Heart left ventricle (tissue), 16 donors: ENCODE measurements at places on chromosomes 7 and 10. TPM values are rescaled to one million over a fixed set of nuclear protein-coding genes. Genes with fewer than 3 reads are reported as not detected.

GRCh38 chr10:78579576-78579975, 489.2 kb upstream of the ZMIZ1 start:
- no peak for DNase-seq

DNA sequence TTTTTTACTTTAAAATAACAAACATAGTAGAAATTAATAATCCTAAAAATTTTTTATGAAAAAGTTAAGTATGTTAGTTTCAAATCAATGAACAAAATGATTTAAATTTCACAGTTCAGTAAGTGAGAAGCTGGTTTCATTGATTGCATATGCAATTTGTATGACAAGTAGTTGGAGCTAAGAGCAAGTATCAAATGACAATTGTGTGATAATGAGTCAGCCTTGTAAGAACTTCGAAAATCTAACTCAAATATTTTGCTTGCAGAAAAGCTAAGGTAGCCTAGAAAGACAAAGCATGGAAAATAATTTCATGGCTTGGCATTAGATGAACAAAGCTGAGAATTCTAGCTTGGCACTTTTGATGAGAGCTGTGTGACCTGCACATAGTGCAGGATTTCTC, 111.5 kb downstream of the HDAC9 start:
- DNase-seq = no peak

DNA sequence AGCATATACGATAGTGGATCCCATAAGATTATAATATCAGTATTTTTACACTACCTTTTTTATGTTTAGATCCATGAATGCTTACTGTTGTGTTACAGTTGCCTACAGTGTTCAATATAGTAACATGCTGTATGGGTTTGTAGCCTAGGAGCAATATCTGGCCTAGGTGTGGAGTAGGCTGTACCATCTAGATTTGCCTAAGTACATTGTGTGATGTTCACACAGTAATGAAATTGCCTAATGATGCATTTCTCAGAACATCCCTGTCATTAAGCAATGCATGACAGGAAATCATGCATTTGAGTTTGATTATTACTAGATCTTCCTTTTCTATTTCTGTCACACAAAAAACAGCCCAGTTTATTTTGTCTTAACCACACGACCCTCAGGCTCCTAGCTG, 14.5 kb downstream of the CBX3 start:
- no peak for DNase-seq

DNA sequence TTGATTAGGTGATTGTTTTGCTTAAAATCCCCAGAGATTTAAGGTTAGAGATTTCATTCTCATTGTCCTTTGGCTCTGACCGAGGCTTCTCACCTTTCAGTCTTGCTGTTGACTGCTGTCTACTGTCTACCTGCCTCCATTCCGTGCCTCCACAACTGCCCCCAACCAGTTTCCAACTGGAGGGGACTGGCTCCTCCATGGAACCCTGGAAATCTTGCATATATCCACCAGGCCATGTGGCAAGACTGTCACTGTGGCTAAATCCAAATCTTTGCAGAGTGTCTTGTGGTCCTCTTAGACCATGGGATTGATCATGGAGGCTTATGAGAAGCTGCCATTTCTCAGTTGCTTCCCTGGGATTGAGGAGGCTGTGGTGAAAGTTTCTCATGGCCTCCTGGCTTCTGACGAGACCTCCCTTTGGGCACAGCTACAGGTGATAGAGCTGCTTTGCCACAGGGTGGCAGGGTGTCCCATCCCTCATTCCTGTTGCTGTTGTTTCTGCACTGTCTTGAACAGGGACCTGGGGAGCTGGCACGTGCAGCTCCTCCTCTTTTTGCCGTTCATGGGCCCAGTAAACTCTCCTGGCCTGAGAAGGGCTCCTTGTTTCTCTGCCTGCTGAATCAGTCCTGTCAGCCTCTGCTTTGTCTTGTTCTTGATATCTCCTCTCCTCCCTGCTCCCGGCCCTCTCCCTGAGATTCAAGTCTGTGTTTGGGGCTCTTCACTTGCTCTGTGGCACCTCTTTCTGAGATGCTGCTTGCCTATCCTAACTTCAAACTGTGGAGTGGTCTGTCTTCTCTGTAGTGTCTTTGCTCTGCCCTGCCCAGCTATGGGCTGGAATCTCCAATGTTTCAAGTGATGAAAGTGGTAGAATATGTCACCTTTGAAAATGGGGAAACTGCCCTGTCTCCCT, 63.6 kb upstream of the IGFBP3 start:
- no peak for DNase-seq

GRCh38 chr10:34137201-34137600, 677.9 kb downstream of the PARD3 start:
- DNase-seq = no peak

GRCh38 chr10:79397575-79398303, 47.7 kb downstream of the ZCCHC24 start:
- peak; percentile 89 for DNase-seq

DNA sequence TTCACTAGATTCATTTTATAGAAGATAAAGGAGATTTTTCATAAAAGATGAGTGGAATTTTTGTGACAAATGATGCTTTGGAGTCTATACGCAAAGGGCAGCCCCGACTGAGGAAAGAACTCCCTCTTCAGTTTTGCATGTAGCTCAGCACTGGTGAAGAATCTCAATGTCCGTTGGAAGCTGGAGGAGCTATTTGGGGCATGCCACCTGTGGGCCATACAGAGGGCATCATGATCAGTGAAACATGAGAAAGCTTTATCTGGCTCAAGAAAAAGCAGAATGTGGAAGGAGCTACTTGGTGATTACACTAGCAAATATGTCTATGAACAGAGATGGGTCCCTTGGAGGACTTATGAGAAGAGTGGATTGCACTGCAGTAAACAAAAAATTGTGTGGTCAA, 1359.3 kb downstream of the REEP3 start:
- no peak for DNase-seq

DNA sequence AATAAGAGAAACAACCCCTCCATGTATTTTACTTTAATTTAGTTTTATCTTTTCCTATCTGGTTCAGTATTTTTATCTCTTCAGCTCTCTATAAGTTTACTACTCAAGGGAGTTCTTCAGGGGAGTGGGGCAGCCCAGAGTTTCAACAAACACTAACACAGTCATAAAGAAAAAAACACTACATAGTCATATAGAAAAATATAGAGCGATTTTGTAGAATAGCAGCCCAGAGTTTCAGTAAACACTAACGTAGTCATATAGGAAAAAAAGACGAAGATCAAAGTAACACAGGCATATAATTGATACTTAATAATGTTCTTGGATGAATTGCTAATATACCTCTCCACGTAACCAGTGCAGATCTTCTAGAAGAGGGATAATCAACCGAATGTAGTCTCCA, 54.7 kb downstream of the PON1 start:
- no peak for DNase-seq

DNA sequence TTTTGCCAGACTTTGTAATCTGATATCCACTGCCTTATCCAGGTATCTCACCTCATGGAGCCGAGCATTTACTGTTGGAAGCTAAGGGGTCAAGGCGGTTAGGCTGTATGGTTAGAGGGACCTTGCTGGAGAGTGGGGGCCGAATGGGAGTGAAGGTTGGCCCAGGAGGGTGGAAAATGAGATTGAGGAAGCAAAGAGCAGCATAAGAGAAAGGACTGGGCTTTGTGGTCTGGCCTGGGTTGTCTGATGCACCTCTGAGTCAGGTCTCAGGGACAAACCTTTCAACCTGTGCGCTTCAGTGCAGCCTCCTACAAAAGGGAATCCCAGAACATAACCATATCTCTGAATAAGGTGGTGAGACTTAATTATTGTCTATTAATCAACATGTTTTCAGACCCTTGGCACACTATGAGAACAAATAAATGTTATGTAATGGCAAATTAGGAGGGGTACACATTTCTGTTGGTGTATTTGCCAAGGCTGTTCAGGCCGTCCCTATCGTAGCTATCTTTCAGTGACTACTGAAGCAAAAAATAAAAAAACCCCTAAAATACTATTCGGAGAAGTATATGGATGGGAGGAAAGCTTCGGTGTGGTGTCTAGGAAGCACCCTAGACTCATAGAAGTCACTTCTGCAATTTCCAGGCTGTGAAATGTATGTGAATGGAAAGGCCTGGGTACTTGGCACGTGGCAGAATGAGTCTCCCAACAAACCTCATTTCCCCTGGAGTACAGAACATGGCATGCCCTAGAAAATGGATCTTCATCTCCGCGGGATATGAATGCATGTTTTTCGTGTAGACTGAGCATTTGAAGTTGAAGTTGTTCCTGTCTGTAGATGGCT, 4.3 kb downstream of the CAMK1D start:
- no peak for DNase-seq

DNA sequence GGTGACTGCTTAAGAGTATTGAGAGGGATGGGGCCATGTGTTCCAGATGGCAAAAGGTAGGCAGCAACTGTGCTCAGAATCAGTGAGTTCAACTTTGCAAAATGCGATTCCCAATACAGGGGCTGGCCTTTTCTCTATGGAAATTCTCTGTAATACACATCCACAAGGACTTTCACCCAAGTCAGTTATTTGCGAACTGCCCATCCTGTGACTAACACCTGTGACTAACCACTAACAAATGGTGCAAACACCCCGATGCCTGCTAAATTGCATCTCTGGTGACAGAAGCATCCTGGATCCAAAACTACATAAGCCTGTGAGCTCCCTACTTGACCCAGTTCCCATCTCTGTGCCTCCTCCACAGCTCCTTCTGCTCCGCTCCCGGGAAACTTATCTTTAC, 9.0 kb upstream of the CUZD1 start:
- DNase-seq = no peak

GRCh38 chr10:115932099-115932498, 340.9 kb downstream of the GFRA1 start:
- no peak for DNase-seq

DNA sequence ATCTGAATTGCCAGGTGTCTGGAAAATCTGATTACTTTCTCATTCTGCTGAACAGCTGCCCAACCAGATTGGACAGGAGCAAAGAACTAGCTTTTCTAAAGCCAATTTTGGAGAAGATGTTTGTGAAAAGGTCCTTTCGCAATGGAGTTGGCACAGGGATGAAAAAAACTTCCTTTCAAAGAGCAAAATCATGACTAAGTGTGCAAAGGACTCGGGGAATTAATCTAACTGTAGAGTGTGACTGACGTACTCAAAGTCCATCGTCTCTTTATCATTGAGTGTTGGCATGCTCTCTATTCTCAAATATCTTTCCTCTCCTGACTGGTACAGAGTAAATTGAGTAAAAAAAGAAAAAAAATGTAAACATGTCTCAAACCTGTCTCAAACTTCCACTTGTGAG, 3.3 kb downstream of the NPS start:
- no peak for DNase-seq

DNA sequence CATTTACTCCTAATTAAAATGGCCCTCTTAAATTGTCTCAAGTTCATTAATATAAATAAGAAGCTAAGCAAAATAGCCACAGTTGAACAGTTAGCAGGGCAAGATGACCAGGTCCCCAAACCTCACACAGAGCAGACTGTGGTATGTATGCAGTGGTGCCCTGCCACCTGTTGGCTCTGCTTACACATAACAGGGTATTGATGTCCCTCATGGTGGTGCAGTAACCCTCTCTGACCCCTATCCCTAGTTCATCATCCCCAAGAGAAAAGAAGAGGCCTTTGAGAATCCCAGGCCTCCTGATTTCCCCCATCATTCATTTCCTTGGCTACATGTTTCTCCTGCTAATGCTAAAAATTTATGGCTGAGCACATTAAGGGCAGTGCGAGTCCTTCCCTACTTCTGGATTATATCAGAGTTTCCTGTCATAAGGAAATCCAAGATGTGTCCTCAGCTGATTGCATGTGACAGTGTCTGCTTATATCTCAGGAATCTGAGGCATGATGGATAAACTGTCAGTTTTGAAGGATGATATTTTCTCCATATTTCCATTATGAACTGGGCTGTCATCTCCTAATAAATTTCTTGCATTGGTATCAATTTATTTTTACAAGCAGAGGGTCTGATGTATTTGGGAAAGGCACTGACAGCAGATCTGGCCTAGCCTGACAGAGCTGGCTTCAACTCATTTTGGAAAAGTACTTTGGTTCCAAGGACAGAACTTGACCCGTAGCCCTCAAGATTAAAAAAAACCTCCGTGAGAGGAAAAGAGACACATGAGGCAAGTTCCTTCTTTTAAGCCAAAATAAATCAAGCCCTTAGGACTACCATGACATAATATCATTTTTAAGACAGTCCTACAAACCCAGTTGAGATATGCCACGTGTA, 880.6 kb downstream of the LRMDA start:
- DNase-seq = peak; percentile 19

DNA sequence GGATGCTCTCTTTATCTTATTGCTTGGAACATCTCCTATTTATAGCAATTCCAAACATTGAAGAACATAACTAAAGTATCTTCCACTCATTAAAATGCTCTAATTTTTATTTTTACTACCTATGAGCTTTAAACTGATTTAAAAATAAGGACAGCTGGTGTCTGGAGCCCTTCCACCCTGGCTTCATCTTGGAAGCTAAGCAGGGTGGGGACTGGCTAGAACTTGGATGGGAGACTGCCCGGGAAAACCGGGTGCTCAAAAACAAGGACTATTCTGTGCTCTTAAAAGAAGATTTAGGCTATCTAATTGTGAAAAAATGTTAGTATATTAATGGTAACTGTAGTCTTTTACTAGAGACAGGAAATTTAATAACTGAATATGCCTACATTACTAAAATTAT, 69.2 kb downstream of the ARMC3 start:
- no peak for DNase-seq

GRCh38 chr7:154503962-154504550, 451.9 kb downstream of the DPP6 start:
- no peak for DNase-seq

GRCh38 chr7:42880392-42880791, 31.5 kb downstream of the C7orf25 start:
- DNase-seq = no peak

DNA sequence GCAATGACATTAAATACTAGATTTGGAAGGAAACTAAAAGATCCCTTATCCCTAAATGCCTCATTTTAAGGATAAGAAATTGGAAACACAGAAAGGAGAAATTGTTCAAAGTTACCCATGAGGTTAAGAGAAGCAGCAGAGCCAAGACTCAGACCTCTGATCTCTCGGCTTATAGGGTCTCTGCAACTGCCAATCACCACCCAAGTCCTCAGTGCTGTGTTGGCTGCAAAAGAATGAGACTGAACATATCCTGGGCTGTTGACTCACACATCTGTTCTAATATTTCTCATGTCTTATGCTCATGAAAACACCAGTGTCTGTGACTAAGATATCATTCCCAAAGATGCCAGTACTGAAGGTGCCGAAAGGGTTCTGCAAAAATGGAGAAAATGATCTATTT, 153.3 kb downstream of the XPNPEP1 start:
- no peak for DNase-seq

Gene NEUROD6
- total RNA-seq = not detected

Gene CNNM1
- 0.43 TPM for total RNA-seq

Gene MSMB
- not detected for total RNA-seq

Gene SPDYE9
- total RNA-seq = not detected

Gene MUC12
- total RNA-seq = not detected

Gene GTPBP10
- 17.7 TPM for total RNA-seq

Gene SOSTDC1
- total RNA-seq = 0.15 TPM

Gene BTBD16
- total RNA-seq = not detected

Gene CCDC146
- 12.3 TPM for total RNA-seq

Gene SPDYE5
- total RNA-seq = not detected

Gene CNPY1
- total RNA-seq = not detected

Gene CAV1
- total RNA-seq = 323 TPM

Gene LDB3
- total RNA-seq = 800 TPM

Gene OR2A7
- 0.42 TPM for total RNA-seq

Gene ARL4A
- 21.4 TPM for total RNA-seq

Gene SMC3
- 24.0 TPM for total RNA-seq

Gene SH2D4B
- not detected for total RNA-seq
